ENCODE measurements at places on chromosomes 5 and 9.

DNA sequence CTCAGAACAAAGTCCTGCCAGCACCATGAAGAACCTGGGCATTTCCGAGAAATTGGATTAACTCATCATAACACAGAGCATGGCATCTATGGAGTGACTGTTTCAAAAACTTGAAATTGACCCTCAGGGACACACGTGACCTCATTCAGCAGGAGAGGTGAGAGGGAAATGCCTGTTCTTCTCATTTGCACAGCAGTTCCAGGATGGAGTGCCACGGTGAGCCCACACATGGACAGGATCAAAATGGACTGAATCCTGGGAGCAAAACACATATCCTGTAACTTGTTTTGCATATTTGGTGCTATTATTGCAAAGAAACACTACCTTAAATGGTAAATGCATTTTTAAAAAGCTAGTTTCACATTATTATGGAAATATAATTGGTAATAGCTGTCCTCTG, 256.1 kb upstream of the IRX2 start:
- no peak for DNase-seq

DNA sequence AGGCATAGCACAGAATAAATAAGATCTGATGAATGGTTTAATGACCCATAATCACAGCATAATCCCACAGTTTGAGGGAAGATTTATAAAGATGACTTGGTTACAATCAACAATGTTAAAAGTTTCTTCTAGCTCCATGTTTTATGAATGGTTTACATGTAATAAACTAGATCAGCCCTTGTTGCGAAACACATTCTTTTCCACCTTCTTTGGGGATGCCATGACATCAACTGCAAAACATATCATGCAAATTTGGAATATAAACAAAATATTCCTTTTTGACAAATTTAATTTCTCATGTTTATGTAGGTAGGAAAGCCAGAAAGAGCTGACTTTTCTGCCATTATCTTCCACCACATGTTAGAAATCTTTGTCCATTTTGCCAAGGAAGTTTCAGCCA, 979.5 kb downstream of the MAT2B start:
- no peak for DNase-seq

DNA sequence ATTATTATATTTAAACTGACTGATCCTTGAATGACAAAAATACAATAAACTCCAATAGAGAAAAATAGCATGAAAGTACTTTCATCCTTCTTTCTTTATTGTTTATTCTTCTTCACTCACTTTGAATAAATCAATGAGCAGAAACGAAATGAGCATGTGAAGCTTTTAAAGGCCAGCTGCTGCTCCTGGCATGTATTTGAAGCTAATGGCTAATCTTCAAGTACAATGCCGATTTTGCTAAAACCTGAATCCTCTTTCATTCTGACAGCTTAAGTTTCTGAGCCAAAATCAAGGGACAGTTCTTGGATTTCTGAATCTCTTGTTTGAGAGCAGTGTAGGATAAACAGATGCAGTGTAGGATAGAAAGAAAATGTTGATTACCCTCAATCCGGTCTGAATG, 237.3 kb downstream of the CDH10 start:
- DNase-seq: no peak

- DNase-seq: no peak
Measured at GRCh38 chr9:135706288-135706687, 4.3 kb downstream of the KCNT1 start.

DNA sequence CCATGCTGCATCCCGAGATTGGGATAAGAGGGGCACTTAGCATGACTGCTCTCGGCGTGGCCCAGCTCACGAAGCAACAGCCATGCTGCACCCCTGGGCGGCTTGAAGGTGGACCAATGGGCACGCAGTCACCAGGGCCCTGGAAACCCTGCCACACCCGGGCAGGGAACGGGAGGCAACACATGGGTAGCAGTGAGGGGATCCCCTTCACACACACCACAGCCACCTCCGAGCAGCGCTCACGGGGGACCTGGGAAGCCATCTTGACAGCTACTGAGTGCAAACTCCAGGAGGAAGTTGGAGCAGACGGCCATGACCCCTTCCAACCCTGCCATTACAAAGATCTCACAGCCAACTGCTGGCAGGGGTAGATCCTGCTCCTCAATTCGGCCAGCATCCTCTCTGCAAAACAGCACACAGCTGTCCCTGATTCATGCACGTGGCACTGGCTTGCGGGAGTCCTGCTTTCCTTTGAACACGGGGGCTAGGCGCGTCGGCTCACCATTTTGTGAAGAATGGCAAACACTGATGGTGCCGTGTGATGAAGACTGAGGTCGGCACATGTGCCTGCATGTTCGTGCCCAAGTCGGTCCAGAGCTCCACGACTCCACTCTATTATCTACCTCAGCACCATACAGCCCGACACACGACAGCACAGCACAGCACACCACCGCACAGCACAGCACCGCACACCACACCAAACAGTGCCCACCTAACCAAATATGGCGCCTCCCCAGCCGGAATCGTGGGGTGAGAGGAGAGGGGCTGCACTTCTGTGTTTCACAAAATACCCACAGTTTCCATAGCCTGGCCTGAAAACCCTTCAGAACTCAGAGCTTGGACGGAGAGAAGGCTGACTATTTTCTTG, 5.0 kb downstream of the UBAC1 start:
- DNase-seq: no peak

DNA sequence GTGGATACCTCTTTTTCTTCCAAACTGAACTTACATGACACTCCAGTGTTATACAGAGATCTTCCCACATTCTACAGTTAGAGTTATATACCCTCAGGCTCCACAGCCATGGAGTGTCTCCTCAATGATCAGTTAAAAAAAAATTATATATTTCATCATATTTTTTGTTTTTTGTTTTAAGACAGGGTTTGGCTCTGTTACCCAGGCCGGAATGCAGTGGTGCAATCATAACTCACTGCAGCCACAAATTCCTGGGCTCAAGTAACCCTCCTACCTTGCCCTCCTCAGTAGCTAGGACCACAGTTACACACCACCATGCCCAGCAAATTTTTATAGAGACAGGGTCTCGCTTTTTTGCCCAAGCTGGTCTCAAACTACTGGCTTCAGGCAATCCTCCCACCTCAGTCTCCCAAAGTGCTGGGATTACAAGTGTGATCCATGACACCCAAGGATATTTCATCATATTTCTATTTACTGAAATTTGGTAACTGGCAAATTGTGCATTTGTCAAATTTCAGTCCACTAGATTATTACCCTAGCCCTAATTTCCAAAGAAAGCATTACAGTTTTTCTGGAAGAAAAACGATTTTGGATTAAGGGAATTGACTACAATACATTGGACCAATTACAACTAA, 18.1 kb upstream of the SCAI start:
- DNase-seq: no peak

- DNase-seq: no peak
Measured at GRCh38 chr5:161549106-161549505, 2.6 kb upstream of the GABRB2 start.

DNA sequence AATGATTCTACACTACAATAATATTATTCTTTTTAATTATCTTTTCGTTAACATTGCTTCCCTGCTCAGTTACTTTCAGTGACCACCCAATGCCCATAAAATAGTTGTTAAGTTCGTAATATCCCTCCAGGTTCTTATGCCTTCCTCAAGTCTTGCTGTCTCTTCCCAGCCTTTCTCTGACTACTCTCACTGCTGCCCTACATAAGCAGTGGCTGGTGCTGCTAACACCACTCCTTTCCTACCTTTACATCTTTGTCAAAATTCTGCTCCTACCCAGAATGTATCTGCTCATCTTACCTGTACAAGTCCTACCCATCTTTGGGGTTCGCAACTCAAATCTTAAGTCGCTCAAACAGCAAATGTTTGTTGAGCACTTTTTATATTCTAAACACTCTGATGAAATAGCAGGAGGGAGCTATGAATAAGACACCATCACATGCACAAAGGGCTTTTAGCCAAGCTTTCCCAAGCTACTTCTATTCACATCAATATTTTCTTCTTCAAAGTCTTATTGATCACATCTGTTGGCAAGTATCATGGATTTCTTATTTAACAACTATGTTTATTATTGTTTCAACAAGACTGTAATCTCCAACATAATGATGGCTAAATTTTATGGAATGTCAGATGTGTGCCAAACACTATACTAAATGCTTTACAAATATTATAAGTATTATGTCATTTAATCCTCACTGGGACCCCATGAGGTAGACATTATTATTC, 29.5 kb downstream of the SLC25A46 start:
- no peak for DNase-seq

DNA sequence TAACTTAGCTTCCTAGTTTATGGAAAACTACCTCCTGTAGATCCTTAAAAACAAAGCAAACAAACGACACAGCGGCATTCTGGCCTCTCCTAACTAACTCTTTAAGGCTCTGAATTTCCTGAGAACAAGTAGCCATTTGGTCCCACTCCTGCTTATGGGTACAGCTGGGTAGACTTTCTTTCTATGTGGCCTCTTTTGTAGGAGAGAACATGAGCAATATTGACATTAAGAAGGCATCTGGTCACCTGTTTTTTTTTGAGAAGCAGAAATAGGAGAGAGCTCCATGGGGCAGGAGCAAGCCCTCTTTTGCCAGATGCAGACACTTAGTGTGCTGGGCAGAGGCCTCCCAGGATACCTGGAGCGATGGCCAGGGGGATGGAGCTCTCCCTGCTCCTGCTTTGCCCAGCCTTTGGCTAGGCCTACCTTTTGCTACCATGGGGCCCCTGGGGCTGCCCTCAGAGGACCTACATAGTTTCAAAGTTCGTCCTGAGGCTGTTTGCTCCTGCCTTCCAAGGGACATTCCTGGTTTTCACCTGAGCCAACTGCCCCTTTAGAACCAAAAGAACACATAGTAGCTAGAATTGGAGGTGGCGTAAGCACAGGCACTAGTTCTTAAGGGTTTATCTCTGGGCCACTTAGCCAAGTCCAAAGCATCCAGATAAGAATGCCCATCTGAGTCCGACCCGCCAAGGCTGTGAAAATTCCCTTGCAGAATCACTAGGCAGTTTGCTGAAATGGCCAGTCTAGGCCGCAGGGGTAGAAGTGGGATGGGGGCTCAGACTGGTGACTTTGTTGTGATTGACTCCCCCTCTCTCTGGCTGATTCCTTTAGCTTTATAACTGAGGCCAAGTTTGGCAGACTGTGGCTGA, 2.4 kb upstream of the STC2 start:
- DNase-seq: no peak

DNA sequence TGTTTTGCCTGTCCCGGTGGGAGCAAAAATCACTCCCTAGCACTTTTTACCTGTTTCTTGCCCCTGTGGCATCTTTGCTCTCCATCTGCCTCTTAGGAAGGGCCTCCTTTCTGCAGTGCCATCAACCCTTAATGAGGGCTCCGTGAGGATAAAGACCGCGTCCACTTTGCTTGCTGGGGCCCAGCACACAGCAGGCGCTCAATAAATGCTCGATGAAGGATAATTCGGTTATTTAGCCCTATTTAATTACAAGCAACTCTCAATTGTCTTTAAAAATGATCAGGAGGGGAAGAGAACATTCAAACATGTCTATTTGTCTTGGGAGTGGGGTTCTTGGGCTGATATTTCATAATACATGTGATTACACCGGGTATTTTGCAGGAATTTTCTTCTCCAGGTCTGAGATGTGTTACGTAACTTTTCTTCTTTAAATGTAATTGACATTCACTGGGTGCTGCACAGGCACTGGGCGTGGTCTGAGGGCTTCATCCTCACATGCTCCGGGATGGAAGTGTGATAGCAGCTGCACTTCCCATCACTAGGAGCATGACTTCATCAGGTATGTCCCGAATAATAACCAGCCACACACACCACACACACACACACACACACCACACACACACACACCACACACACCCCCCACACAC, 19.8 kb upstream of the NTNG2 start:
- no peak for DNase-seq

DNA sequence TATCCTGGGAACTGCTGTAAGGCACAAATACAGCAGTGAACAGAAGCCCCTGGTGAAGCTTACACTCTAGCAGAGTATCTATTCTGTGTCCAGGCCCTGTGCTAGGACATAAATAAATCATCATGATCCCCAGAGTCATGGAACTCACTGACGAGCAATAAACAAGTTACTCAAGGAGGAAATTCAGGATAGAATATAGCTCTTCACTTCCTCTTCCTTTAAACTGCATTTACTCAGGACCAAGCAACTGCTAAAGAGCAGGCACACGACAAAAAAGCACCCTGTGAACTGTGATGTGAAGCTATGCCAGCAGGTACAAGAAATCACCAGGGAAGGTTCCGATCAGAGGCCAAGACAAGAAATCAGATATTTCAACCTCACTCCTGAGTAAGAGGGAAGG, 47.8 kb upstream of the NR5A1 start:
- no peak for DNase-seq

GRCh38 chr5:170355601-170356098, 33.5 kb downstream of the KCNMB1 start:
- no peak for DNase-seq

- no peak for DNase-seq
Measured at GRCh38 chr9:94922691-94923107, 196.2 kb downstream of the AOPEP start.

GRCh38 chr9:77588271-77588937, 59.7 kb downstream of the GNA14 start:
- DNase-seq: no peak

- no peak for DNase-seq
Measured at GRCh38 chr5:168781941-168782571, 202.9 kb upstream of the PANK3 start.

DNA sequence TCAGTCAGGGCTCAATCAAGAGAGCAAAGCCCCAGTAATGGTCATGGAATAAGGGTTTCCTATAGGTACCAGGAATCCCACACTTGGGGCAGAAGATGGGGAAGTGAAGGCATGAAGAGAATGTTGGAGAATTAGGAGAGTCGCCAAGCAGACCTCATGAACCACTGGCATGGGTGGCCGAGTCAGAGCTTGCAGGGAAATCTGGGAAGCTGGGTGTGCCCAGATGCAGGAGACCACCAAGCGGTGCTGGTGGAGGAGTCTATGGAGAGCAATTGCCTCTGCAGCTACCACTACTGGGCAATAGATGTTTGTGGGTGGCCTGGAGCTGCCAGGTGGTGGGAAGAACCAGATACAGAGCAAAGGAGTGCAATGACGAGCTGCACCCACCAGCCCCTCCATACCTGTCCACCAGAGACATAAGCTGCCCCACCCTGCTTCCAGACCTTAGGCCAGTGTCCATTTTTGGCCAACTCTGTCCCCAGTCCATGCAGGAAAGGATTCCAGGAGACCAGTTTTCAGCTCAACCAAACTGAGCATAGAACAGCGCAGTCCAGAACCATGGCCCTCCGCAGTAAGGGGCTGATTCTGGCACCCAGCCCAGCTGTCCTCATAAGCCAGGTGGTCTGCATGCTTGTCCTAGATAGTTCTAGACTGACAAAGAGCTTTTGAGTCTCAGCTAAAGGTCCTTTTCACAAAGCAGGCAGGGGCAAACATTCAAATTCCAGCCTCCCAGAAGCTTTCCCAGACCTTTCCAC, 323.9 kb downstream of the GADD45G start:
- no peak for DNase-seq

- DNase-seq: no peak
Measured at GRCh38 chr5:108079753-108080152, 302.1 kb downstream of the FBXL17 start.

Measured in activated T-cell treated with anti-CD3 and anti-CD28 coated beads, Interleukin-2, amount 50 U/mL, for 48 hours (primary cell).